BJ (cell line): ENCODE measurements at places on chromosomes 7 and 10. TPM values are rescaled to one million over a fixed set of nuclear protein-coding genes. Genes with fewer than 3 reads are reported as not detected.
A peak's percentile ranks its signal among the peaks of the same experiment; 100 is the strongest.

The AGAP5 gene
- 3.3 and 4.0 TPM in 2 replicates for polyA plus RNA-seq

The MDFIC gene
- polyA plus RNA-seq = 30.5 and 49.5 TPM in 2 replicates

The HOXA5 gene
- polyA plus RNA-seq = 1.2 and 1.7 TPM in 2 replicates

DNA sequence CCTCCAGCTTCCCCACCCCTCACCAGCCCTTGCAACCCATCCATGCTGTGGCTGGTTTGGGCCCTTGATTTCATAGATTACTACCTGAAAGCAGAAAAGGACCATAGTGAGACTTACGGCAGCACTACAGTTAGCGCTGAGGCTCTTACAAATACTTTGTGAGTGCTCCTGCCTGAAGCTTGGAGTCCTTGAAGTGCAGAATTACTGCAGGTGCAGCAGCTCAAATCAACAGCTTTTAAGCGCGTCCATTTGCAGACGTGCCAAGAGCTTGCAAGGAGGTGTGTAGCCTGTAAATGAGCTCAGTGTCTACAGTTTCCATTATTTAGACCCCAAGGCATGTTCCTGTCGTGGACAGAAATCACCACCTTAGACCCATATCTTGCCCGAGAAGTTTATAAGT, 103.0 kb downstream of the CELF2 start:
- no peak for DNase-seq

DNA sequence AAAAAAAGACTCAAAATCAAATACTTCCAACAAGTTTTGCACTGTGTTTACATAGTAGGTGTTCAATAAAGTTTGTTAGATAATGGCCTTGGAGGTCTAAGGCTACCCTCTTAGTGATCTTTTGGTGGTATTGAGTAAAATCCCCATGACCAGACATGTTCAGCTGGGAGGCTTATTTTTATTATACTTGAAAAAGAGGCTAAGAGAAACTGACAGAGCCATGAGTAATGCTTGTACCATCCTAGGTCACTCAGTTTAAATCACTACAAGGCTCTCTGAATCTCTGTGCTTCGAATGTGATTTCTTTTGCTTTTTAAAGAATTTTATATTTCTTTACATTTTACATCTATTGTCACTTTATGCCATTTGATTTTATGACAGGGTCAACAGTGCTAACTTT, 90.5 kb downstream of the TWIST1 start:
- peak; percentile 26 for DNase-seq
